CD8-positive, alpha-beta memory T cell (primary cell): ENCODE measurements at places on chromosomes 5 and 9. TPM values are rescaled to one million over a fixed set of nuclear protein-coding genes. Genes with fewer than 3 reads are reported as not detected.

Gene PHF24
- total RNA-seq: 0.04 TPM

DNA sequence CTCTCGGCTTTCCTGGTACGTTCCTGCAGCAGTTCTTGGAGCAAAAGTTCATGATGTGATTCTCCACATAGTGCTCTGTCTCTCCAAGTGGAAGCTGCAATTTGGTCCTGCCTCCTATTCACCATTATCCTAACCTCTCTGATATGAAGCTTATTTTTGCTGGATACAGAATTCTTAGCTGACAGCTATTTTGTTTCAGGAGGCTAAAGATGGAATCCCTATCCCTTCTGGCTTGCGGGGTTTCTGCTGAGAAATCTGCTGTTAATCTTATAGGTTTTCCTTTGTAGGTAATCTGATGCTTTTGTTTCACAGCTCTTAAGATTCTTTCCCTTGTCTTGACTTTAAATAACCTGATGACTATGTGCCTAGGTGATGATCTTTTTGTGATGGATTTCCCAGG, 181.6 kb upstream of the VLDLR start:
- DNase-seq: no peak

DNA sequence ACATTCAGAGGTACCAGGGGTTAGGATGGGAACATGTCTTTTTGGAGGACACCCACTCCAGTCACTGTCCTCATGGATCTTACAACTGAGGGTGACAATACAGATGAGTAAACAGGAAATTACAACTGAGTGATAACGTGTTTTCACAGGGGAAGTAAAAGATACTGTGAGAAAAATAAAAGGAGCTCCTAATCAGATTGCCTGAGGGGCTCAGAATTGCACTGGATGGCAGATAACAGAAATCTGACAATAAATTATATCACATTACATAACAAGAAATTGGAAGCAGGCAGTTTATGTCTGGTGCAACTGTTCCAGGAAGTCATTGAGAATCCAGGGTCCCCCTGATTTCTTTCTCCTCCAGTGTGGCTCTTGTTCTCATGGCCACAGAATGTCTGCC, 40.1 kb upstream of the PCSK1 start:
- DNase-seq: no peak

- no peak for DNase-seq
These were observed 12.5 kb upstream of the SLC36A3 start for GRCh38 chr5:151315998-151316597.

GRCh38 chr5:55577353-55578060, 42.7 kb upstream of the PLPP1 start:
- DNase-seq: no peak

DNA sequence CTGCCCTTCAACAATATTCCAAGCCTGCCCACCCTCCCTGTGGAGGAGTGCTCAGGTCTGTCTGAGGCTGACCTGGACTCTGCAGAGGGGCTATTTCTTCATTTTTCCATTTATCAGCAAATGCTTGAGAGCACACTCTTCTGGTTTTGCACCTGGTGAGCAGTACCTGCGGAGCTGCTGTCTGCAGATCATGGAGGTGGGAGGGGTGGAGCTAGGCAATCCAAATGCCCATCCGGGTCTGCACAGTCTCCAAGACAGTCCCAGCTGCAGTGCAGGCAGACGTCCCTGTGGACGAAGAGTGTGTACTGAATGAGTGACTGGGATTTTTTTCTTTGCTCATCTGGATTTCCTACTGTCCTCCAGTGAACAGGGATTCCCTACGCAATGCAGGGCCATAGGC, 239.8 kb downstream of the IRX2 start:
- DNase-seq: no peak

- no peak for DNase-seq
These were observed 205.5 kb downstream of the ARRDC3 start for GRCh38 chr5:91177639-91178038.

DNA sequence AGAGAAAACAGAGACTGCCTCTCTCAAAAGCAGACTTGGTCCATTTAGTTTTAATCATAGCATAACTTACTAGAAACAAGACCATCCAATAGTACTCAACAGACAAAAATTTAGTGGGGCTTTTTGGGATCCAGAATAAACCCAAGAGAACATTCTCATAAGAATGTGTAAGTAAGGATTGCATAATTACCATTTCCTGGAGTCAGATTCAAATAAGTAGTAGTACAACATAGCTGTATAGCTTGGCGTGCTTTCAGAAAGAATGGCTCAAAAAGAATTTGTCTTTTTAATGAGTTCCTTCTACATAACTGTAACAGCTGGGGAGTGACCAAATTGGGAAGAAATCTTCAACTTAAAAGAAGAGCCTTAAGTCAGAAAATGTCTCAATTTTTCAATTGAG, 145.4 kb downstream of the DENND1A start:
- DNase-seq: no peak

- DNase-seq: no peak
These were observed 74.6 kb downstream of the LRRC70 start for GRCh38 chr5:62653001-62653863.

Gene DAB2IP
- 0.27 TPM for total RNA-seq

Gene C9orf153
- 0.27 TPM for total RNA-seq

GRCh38 chr5:58886315-58887207, 303.7 kb downstream of the RAB3C start:
- peak; percentile 31 for DNase-seq

DNA sequence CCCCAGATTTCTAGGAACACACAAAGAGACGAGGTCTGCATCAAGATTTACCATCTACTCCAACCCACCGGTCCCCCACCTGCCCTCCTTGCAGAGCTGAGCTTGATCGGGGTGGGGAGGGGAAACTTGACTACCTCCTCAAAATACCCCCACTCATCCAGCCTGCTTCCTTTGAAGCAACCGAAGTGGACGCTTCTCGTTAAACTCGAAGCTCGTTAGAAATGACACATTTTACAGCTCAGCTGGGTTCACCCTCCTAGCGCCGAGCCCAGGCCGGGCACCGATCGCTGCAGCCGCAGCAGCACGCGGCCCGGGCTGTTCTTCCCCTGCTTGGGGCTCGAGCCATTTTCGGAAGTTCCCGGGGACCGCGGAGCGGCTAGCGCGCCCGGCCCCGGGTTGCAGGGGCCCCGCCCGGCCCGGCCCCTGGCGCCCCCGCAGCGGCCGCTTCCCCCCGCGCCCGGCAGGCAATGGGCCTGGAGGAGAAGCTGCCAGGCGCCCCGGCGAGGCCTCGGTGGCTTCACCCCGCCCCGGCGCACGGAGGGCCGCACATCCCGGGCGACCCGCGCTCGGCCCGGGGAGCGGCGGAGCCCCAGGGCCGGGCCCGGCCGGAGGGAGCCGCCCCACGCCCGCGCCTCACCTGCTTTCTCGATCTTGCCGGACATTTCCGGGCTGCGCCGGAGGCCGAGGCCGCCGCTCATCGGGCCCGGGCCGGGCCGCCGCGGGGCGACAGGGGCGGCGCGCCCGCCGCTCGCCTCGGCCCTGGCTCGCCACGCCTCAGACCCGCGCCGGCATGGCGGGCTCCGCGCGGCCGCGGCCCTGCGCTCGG, 530 bp downstream of the RAPGEF1 start:
- DNase-seq: peak; percentile 35

Gene PCDHGB2
- 0.40 TPM for total RNA-seq

DNA sequence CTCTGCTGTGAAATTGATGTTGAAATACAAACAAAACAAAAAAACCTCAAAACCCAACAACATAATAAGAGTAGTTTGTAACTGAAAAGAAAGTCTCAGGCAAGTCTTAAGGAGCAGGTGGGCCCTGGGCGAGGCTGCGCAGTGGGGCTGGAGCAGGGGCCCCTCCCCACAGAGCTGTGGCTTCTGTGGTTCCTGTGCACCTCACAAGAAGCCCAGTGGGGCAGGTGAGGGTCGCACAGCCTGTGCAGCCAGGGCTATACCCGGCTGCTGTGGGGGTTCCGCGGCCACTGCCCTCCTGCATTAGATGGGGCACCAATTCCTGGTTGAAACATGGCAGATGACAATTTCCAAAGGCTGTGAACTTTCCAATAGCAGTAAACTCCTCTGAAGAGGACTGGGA, 75.3 kb downstream of the TRIO start:
- DNase-seq: no peak

GRCh38 chr5:67493676-67494075, 297.1 kb upstream of the CD180 start:
- DNase-seq: no peak

Gene GRXCR2
- not detected for total RNA-seq

DNA sequence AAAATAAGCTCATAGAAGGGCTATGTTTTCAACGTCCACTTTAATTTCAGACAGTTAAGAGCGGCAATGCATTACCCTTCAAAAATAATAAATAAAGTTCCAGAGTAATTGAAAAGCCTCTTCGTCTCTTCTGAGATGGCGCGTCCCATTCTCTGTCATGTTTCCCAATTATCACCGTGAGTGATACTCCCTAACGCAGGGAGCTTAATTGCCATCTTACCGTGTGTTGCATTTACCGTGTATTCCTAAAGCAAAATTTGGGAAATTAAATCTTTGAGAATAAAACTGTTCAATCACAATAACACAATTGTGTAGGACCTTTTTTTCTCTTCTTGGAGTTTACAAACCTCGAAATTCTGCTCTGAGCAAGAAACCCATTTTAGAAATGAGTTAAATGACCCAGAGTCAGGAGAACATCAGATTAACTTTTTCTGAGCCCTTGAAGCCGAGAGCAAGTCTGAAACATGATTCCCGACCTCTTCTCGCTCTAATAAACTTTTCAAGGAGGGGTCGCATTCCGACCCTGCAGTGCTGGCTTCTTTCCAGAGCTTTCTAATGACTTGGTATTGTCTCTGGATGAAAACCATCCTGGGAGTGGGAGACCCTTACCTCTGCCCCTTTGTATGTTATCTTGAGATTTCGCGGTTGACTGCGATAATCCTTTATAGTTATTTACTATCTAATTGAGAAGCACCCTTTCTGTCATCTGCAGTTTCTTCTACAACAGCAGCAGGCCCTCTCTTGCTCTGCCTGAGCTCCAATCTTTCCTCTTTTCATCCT, 251.5 kb downstream of the FSTL4 start:
- DNase-seq: no peak

DNA sequence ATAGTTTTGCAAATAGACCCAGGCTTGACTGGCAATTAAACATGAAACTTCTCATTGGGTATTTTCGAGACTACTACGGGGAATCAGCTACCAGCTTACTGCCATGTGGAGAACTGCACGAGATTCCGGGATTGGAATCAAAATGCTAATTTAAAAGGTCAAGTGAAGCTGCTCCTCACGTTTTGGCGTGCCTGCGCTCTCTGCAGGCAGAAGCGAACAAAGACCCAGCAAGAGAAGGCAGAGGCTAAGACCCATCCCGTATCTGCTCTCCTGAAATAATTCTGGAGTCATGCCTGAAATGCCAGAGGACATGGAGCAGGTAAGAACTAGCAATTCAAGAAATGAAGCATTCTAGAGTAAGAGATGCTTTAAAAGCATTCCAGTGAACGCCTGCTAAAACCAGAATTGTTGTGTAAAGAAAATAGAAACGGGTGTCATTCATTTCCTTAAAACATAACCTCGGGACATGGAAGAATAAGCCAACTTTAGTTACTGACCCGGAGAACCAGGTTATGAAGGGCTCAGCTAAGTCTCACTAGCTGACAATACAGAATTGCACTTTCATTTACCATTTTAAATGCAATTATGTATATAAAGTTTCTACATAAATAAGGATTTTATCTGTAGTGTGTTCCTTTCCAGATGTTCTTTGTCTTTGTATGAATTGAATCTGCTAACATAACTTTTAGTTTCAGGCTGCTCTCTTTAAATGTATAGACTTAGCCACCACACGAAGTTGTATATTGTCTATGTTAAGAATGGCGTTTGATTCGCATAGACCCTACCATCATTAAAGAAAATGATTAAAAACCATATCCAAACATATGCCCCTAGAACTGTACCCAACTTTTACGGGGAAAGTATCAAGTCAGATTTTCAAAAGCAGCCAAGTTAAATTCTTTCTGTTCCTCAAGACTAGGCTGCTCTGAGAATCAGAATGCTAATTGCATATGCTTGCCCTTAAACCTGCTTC, 2.0 kb upstream of the MAT2B start:
- DNase-seq: peak; percentile 55

- DNase-seq: no peak
These were observed 31.4 kb upstream of the ANKH start for GRCh38 chr5:14902826-14903560.

Gene ARL15
- 6.5 TPM for total RNA-seq

DNA sequence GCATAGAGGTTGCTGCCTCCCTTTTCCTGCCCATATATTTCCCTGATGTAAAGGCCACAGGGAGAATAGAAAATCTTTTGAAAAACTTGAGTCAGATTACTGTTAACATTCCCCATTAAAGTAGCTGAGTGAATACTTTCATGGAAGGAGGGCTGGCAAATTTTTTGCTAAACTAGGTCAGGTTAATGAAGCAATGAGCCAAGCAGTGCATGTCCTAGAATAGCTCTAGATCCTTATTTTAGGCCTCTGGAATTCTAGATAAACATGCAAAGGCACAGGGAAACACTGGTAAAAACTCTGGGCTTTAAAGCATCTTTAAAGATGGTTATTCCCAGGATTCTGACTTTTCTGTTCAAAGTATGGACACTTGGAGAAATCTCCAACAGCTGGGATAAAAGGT, 27.9 kb downstream of the TTC1 start:
- no peak for DNase-seq
